NCI-H2029 (cell line): ENCODE measurements at places on chromosomes 6 and 20.

- DNase-seq: no peak
Observed at GRCh38 chr6:62283796-62284411, 2.1 kb downstream of the KHDRBS2 start.

DNA sequence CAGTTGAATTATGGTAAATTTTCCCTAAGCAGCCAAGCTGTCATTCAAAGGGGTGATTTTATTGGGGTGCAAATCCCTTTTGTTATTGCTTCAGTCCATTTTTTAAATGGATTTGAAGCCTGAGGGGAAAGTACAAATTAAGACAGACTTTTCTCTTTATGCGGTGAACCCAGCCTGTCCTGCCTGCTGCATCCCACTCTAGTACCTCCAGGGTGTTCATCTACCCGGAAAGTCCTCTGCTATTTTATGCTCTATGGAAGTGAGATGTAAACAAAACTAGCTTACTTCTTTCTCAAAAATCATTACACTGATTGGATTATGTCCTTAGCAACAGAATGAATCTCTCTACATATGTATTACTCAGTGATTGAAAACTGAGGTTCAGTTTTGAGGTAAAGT is 1088.9 kb upstream of the CITED2 start:
- no peak for DNase-seq

DNA sequence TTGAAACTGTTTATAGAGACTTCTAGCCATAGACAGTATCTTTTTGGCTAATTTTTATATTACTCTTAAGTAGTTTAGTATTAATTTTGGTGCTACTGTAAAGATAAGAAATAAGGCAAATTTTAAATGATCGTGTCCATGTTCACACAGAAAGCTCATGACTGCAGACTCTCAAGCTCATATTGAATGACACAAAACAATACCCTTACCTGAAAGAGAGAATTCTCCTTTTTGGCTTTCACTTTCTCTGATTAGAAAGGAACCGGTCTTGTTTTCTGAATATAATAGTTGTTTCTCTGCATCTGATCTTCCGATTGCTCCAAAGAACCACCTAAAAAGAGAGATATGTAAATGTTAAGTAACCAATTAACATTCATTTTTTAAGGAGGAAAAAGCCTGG is 57.0 kb downstream of the FRK start:
- no peak for DNase-seq

DNA sequence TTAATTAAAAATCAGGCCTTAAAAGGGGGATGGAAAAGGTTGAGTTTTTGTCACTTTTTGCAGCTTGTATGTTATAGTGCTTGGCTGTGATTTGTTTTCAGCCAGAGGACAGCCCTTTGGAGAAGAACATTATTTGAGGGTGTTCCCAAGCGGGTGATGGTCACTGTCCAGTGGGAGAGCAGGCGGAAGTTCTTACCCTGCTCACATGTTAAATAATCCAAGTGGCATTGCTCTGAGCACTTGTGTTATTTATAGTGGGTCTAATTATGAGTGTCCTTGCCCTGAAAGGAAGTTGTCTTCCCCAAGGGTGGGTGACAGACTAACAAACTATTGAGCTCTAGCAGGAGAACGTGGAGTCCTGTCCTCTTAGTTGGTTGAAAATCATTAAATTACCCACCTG is 49.5 kb downstream of the DOK5 start:
- no peak for DNase-seq

GRCh38 chr20:37235065-37235464 is 26.5 kb downstream of the GHRH start:
- DNase-seq: no peak

DNA sequence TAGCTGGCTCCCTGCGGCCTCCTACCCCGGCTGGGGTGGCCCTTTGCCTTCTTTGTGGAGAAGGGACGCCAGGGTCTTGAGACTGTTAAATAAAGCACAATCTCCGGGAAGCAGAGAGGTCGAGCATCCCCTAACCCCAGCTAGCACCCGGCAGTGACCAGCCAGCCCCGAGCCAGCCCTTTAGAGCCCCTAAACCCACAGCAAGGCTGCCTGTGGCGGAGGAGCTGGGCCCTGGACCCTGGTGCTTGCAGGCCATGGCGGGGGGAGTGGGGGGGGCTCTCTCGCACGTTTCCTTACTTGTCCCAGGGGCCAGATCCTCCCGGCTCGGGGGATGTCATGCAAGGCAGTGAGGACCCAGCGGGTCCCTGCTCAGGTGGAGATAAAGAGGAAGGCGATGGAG is 49.2 kb upstream of the GATA5 start:
- no peak for DNase-seq

GRCh38 chr6:25883991-25884390 is 9.9 kb upstream of the SLC17A3 start:
- no peak for DNase-seq

DNA sequence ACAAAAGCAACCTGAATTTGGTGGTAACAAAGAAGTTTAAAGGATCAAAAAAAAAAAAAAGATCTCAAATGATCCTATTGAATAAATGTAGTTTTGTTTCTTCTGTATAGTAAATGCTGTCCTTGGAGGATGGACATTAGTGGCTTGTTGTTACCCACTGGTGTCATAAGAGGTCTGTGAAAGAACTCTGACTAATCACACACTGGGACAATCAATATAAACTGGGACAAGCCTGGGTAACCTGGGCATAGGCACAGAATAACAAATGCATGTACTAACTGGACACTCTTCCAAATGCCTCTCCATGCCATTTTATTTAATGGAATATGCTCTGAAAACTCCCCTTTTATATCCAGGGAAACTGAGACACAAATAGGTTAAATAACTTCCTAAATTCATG is 241.4 kb downstream of the DOK5 start:
- DNase-seq: no peak

DNA sequence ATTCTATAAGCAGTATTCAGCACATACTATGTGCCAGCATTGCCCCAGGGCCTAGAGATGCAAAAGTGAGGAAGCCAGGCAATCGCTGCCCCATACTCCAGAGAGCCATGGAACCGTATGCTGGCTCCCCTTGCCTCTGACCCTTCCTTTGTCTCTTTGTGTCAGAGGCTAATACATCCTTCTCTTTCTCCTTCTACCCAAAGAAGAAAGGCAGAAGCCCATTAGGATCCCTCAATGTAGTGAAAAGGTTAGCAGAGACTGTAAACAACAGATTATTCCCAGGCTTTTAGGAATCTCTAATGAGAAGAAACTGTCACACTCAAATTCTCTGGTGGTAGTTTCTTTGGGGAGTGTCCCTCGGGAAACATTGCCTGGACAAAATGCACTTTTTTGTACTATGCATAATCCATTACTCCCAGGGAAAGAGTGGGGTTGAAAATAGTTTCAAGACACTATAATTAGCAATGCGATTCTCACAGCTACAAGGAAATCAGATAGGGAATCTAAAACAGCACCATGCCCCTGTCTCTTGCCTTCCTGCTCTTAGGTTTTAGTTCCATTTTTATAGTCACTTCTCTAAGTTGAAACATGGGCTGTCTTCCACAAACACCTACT is 325.2 kb upstream of the CNR1 start:
- no peak for DNase-seq

DNA sequence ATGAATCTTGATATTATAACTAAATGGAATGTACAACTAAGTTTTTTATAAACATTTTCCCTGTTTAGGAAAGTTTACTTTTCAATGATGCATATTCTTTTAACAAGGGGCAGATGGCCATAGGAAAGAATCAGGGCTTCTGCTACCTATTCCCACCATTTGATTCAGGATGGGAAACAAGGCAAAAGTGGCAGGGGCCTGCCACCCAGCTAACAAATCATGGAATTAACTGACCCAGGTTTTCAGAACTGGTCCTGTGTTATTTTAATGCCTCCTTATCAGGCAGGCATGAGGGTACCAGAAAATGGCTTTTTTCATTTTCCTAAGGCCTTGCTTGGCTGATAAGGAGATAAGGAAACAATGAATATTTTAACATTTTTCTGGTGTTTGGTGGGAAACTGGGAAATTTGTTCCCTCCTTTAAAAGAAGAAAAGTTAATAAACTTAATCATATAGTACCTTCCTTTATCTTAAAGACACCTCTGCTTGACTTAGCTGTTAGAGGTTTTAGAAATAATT is 6.7 kb downstream of the POU3F2 start:
- DNase-seq: no peak

DNA sequence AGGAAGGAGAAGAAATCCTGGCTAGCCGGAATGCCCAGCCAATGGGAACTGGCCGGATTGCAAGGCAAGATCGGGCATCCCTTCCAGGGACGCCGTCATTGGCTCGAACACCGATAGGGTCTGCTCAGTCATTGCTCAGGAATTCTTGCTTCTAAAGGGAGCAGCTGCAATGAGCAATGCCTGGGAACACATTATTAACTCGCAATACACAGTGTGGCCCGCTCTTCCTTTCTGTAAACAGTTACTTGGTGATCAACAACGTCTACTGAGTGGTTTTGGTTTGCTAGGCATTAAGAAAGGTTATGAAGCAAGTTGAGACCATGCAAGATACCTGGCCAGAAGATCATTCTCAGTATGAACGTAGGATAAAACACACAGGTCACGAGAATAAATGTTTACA is 165.4 kb upstream of the CITED2 start:
- no peak for DNase-seq

- DNase-seq: no peak
Observed at GRCh38 chr6:93282521-93283031, 136.8 kb downstream of the EPHA7 start.

- peak; percentile 75 for DNase-seq
Observed at GRCh38 chr20:297925-298775, 780 bp downstream of the ZCCHC3 start.
